Fibroblast of skin of right biceps (primary cell): ENCODE measurements at places on chromosomes 7 and 10.
A peak's percentile ranks its signal among the peaks of the same experiment; 100 is the strongest.

GRCh38 chr7:42485301-42485766, 248.3 kb upstream of the GLI3 start:
- no peak for DNase-seq

GRCh38 chr7:98027342-98028033, 37.5 kb upstream of the OCM2 start:
- DNase-seq = no peak

DNA sequence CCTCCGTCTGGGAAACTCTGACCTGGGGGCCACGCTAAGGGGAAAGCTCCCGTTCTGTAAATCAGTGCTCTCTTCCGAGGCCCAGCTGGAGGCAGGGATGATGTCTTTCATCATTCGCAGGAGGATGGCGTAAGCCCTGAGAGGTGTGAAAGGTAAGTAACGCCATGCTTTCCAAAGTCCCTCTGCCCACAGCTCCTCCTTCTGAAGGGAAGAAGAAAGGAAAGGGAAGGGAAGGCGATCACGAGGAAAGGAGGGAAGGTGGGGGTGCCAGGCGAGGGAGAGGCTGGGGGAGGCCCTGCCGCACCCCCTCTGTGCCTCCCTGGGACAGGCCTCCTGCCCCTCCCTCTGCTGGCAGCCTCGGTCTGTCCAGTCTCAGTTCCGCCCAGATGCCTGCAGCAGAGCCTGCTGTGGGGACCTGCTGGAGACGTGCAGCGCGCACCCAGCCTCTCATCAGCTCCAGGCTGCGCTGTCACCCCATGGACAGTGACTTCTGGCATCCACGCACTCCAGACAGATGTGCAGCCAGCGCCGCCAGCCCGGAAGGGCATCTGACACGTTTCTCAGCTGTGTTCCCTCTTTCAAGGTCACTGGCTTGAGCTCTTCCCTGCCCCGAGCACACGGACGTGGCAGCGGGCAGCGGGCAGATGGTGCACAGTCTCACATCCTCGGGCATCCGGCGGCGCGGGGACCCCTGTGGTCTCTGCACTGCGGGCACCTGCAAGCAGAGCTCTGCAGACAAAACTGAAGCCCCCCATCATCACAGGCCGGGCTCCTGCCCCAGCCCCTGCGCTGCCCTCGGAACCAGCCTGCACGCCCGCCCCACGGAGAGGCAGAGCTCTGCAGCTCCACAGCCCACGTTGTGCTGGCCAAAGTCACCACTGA, 60.6 kb downstream of the INSIG1 start:
- no peak for DNase-seq

DNA sequence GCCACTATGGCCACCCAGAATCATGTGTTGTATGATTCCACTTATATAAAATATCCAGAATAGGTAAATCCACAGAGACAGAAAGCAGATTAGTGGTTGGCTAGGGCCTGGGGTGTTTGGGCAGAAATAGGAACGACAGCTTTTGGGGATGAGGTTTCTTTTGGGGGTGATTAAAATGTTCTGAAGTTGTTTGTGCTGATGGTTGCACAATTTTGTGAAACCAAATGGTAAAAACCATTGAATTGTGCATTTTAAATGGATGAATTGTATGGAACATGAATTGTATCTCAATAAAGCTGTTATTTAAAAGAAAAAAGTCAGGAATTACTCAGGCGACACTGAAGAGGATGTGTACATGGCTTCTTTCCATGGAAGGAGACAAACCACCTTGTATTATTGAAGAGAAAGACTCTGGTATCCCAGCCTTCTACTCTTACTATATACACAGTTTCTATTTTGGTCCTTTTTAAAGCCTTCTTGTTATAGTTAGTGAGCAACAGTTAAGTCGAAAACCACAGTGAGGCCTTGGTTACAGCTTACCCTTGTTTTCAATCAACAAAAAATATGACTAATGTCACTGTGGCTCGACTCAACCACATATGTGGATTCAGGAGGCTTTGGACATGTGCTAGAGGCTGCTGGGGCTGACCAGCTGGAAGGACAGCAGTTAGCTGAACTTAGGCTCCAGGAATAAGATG, 57.1 kb upstream of the KMT2E start:
- peak; percentile 89 for DNase-seq

- no peak for DNase-seq
Measured at GRCh38 chr7:154869436-154869835, 133.5 kb downstream of the PAXIP1 start.

DNA sequence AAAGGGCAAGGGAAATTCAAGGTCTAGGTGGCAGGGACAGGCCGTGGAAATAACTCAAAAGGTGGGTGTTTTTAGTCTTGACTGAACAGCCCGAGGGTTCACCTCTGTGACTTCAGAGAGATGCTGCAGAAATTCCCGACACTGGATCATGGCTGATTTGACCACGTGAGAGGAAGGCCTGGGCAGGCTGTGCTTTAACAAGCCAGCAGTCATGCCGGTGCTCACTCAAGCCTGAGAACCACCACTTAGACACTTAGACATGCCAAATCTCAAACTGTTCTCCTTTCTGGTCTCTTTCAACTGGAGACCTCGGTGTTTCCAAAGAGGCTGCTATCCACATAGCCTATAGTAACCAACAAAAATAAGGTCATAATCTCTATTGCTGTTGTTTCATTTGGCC, 15.4 kb downstream of the TECTB start:
- DNase-seq = no peak

DNA sequence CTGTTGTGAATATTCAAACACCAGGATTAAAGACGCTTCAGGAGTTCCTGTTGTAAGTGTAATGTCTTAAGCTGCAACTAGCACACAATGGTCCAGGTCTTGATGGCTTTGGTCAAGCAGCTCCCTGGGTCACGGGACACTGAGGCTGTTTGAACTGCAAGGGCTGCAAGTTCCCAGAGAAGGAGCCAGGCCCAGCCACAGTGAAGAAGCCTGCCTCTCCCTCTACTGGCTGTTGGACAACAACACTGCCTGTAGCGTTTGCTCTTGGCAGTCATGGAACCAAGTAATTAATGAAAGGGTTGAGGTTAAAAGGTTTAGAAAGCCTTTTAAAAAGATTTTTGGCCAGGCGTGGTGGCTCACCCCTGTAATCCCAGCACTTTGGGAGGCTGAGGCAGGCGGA, 31.9 kb upstream of the GUSB start:
- peak; percentile 26 for DNase-seq

- peak; percentile 95 for DNase-seq
Measured at GRCh38 chr10:77391605-77392235, 245.9 kb downstream of the KCNMA1 start.

- DNase-seq = peak; percentile 84
Measured at GRCh38 chr7:22587322-22587721, 87.3 kb upstream of the STEAP1B start.

DNA sequence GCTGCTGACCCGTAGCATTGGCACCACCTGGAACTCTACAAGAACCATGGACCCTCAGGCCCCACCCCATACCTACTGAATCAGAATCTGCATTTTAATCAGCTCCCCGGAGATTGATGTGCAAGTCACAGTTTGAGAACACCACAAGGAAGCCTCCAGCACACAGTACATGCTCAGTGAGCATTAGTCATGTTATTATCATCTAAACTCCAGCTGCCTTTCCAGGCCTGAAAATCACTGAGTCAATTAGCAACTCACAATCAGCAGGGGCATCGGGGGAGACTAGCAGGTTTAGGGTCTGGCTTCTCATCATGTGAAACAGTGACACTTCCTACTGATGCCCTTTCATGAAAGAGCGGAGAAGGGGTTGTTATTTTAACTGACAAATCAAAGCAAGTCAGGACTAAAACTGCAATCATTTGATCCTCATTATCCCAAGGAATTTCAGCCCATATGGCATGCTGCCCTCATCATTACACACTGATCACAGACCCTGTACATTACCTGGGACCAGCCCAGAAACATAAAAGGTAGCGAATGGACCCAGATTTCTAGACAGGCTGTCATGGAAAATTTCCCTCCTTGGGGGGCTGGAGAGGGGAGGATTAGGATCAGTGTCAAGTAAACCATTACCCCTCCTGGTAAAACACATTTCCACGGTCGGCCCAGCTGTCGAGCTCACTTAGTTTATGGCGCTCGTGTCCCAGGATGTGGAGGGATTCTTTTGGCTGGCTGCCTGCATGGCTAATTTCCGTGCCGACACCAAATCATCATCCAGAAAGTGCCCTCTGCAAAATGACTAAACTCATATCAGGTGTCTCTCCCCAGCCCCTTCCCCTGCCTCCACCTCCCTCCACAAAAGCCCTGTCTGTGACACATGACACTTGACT, 122.8 kb downstream of the PRLHR start:
- peak; percentile 58 for DNase-seq

- DNase-seq = peak; percentile 75
Measured at GRCh38 chr10:68154211-68154497, 44.9 kb downstream of the MYPN start.

DNA sequence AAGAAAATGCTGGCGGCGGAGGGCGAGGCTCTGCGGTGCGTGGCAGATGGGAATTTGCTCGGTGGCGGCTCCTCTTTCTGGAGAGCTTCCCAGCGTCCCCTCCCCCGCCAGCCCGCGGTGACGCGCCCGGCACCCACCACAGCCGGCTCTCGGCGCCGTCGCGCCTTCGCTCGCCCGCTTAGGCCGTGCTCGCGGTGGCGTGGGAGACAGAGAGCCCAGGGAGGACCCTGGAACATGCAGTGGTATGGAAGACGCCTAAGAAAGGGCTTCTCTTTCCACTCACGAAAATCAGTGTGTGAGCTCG, 576 bp upstream of the CSGALNACT2 start:
- peak; percentile 78 for DNase-seq

DNA sequence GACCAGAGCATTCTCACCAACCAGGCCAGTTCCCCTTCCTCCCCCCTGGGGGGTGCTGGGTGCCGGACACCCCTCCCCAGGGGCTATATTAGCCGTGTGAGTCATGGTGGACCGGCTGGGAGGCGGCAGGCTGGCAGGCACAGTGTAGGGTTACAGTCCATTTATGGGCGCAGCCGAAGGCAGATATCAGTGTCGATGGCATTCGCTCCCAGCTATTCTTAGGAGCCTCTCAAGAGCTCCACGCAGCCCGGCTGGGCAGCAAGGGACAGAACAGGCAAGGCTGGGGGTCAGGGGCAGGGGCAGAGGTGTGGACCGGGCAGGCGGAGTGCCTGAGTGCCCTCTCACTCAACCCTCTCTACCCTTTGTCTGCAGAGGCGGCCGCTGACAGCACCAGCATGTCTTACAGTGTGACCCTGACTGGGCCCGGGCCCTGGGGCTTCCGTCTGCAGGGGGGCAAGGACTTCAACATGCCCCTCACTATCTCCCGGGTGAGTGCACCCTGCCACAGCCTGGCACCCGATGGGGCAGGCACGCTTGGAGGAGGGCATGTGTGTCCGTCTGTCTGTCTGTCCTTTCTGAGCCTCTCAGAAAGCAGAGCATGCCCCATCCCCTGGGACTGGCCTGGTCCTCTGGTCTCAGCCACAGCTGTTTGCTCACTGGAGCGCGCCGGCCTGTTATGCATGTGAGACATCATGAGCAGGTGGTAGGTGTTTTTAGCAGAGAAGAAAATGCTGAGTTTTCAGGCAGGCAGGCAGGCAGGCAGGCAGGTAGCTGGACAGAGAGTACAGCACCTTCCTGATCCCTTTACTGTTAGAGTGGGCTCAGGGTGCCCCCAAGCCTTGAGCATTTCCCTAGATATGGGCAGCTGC, at the start of gene LDB3:
Gene LDB3, plus strand, starts transcription at position 215 of the 869 bp plus-strand sequence. Its CDS starts 181 bp downstream, at position 396.
- peak; percentile 66 for DNase-seq

DNA sequence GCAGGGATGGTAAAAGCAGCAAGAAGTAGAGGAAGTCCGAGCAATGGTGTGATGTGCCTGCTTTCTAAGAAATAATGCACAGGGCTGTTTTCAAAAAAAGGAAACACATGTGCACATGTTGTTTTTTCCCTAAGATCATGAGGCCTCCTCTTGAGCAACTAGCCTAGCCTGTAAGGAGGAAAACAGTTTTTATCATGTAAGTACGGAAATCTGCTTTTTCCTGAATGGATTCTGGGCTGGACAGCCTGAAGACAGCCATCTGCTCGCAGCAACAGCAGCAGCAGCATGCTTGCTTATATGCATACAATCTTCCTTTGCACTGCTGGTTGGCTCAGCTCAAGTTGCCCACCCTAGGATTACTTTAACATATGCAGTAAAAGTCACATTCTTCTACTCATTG, 87.1 kb downstream of the HIBADH start:
- DNase-seq = no peak

GRCh38 chr7:3537210-3537875, 236.3 kb downstream of the SDK1 start:
- peak; percentile 22 for DNase-seq

DNA sequence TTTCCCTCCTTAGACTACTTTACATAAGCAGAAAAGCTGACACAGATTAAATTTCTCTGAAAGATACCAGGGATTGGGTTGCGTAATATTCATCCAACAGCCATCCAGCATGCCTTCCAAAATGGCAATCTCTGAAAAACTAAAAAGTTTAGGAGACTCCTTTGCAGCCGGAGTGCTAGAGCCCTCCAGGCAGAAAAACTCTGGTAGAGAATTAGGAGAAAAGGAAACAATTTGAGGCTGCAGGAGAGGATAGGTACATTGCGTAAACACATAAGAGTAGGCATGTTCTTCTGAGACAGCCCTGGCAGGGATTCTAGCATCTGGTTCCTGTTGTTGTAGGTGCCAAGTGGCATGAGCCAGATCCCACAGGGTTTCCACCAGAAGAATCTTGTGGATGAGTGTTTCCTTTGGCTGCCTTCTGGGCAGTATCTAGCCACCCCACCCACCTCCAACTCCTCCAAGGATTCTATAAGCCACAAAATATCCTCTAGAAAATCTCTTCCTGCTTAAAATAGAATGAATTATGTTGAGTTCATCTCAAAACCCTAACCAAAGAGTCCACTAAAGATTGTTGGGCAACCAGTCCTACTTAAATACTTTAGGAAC, 402.4 kb downstream of the HGF start:
- peak; percentile 56 for DNase-seq

- DNase-seq = peak; percentile 87
Measured at GRCh38 chr10:111705021-111705420, 478.5 kb downstream of the GPAM start.

DNA sequence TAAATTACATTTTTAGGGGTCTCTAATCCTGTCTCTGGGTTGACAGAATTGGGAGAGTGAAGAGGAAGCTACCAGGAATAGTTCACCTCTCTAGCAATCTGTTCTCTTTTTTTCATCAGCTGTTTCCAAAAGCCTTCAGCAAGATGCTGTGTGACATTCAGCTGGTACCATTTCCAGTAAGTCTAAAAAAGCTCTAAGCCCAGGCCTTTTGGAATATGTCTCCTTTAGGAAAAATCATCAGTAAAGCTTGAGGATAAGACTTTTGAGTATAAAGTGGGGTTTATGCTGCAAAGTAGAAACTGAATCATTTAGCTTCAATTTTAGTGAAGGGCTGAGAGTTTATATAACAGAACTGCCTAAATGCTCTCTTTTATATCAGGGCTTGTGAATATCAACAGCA, 81.5 kb downstream of the CCNY start:
- no peak for DNase-seq

GRCh38 chr10:130360826-130361311, 224.7 kb downstream of the GLRX3 start:
- DNase-seq = no peak

GRCh38 chr7:103710247-103710646, 264.2 kb upstream of the SLC26A5 start:
- peak; percentile 41 for DNase-seq

DNA sequence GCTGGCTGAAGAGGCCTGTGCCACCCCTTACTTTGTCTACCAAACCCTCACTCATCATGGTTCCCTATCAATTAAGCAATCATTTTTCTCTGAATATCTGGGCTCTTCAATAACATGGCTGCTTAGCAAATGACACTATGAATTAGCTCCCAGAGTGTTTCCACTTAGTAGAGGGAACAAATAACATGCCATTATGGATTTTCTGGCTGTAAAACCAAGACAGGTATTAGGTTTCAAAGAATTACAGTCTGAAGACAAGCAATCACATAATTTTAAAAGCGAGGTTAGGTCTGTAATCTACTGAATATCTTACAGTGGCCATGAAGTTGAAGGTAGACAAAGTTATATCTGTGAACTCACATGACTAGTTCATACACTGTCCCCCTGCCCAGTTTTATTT, 220.8 kb upstream of the PHYHIPL start:
- no peak for DNase-seq
